ENCODE measurements at places on chromosomes 12 and 14.

DNA sequence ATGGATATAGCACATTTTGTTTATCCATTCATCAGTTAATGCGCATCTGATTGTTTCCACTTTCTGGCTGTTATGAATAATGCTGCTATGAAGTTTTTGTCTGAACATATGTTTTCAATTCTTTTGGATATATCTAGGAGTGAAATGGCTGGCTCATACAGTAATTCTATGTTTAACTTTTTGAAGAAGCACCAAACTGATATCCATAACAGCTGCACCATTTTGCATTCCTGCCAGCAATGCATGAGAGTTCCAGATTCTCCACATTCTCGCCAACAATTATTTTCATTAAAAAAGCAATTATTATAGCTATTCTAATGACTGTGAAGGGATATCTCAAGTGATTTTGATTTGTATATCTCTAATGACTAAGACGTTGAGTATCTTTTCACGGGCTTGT is 89.9 kb upstream of the PPP4R3A start:
- no peak for DNase-seq

GRCh38 chr14:71372411-71372838 is 465.2 kb downstream of the PCNX1 start:
- DNase-seq: no peak

- no peak for DNase-seq
These were observed 15.0 kb downstream of the CEP170B start for GRCh38 chr14:104879983-104880565.

DNA sequence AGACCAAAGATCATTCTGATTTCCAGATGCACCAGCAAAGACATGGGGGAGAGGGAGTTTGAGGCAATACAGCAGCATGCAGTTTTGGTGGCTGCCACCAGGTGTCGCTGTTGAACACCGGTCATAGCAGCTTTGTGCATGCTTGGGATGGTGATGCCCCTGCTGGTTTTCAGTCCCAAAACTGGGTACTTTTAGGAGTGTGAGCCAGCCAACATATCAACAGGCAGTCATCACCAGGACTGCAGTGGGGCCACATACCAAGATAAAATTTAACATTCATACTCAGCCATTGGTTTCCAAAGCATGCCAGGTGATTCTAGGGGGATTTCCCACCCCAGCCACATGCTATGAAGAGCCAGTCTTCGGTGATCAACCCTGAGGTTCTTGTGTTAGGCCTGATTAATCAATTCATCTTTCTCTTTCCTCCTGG is 64.2 kb downstream of the PHETA1 start:
- no peak for DNase-seq

- no peak for DNase-seq
These were observed 48.2 kb upstream of the MANSC4 start for GRCh38 chr12:27828196-27828595.

- no peak for DNase-seq
These were observed 210.6 kb downstream of the PHLDA1 start for GRCh38 chr12:75820848-75821578.

DNA sequence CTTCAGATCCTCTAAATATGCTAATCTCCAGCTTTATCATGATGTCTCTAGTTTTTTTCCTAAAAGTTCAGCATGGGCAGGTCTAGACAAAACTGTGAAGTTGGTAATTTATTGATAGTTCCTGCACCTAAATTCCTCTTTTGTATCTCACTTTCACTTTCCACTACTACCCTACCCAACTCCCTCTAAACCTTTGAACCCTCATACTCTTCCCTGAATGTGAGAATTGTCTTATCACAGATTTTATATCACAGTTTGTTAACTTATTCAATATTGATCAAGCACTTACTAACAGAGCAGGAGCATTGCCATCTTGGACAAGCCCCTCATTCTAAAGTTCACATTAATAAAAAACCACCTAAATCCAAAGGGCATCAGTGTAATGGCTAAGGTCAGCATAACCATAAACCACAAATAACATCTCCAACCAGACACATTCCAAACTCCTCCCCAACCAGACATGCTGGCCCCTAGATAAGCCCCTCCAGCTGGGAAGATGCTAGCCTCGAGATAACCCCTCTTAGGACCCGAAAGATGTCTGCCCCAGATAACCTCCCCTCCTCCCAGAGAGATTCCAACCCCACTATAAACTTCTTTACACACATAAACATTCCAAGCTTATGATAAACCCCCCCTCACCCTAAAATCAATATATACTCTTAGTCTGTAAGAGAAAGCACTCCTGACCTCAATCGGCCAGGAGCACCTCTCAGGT is 78.7 kb downstream of the FSCB start:
- no peak for DNase-seq

- DNase-seq: no peak
These were observed 801.4 kb downstream of the FLRT2 start for GRCh38 chr14:86331341-86331740.

DNA sequence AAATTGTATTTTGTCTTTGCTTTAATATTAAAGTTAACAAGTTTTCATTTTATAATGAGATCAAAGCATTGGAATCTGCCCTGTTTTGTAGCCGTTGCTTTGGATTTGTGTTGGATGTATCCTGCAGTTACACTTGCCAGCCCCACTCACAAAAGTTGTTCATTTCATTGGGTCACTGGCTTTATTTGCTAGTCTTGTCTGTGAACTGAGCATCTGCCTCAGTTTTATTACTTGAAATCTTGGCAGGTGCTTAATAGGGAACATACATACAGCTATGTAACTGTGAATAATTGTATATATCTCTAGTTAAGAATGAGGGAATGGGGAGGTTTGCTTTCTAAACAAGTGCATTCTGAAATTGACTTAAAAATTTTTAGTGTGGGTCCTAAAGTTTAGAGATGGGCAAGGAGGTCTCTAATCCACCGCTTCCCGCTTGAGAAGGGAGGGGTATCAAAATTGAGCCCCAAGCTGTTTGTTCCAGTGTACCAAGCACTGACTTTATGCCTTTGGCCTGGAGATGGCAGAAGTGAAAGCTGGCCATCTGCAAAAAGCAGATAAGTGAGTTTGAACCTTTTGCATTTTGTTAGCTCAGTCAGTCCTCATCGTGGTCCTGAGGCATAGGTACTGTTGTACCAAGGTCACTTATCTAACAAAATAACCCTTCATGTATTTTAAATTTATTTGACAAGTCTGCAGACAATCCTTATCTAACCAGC is 9.3 kb downstream of the EIF5 start:
- no peak for DNase-seq

DNA sequence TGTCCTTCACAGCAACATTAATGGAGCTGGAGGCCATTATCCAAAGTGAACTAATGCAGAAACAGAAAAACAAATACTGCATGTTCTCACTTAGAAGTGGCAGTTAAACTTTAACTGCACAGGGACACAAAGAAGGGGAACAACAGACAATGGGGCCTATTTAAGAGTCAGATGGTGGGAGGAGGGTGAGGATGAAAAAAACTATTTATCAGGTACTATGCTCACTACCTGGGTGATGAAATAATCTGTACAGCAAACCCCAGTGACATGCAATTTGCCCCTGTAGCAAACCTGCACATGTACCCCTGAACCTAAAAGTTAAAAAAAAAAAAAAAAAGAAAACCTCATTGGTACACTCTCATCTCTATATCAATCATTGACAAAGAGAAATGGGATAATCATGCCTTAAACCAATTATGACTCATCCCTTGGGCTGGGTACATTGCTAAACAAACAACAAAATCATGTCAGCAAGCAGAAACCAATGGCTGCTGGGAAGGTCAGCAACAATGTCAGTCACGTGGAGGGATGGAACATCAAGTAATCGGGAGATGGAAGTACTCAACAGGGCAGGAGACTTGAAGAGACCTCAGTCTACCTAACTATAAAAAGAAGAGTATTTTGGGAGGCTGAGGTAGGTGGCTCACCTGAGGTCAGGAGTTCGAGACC is 479.2 kb downstream of the RMST start:
- DNase-seq: no peak

GRCh38 chr14:27916326-27916725 is 850.3 kb upstream of the FOXG1 start:
- no peak for DNase-seq

Data from stimulated activated CD4-positive, alpha-beta T cell treated with anti-CD3 and anti-CD28 coated beads, Interleukin-15, amount 100 ng/mL, for 1 hour (primary cell).